ENCODE measurements at places on chromosomes 2 and 18. TPM values are rescaled to one million over a fixed set of nuclear protein-coding genes. Genes with fewer than 3 reads are reported as not detected.
A peak's percentile ranks its signal among the peaks of the same experiment; 100 is the strongest.

The ZBTB7C gene
- total RNA-seq = 2.6 TPM

The SDC1 gene
- 0.11 TPM for total RNA-seq

- no peak for DNase-seq
Measured at GRCh38 chr18:63858456-63858855, 29.0 kb upstream of the SERPINB2 start.

DNA sequence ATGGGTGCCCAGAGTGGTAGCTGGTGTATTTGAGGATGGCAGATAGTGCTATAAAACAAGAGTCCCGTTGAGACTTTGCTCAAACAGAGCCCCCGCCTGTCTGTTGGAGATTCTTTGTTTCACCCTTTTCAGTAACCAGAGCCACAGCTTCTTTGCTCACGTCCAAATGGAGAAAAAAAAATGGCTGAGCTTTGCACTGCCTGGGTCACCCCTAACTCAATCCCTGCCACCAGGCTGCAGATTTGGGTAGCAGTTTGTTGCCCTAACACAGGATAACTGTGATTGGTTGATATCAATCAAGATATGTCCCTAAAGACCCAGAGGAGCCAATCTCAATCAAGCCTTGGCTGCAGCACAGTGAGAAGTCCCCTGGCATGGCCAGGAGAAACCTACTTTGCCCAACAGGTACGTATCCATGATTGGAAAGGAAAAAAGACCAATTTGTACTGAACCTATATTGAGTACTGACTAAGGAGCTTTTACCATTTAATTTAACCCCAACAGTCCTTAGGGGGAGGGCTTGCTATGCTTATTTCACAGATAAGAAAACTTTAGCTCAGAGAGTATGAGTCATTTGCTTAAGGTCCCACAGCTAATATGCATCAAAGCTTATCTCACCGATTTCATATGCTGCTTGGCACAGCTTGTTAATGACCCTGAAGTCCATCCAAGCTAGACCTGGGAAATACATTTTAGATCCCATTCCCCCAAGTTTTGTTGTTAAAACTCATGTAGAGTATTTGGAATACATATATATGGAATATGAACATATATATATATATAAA, 72.0 kb upstream of the SH3BP4 start:
- DNase-seq = no peak

GRCh38 chr2:96251721-96252292, 14.0 kb downstream of the TMEM127 start:
- peak; percentile 72 for DNase-seq

The TYMS gene
- 2.7 TPM for total RNA-seq

The CCDC85A gene
- 4.3 TPM for total RNA-seq

DNA sequence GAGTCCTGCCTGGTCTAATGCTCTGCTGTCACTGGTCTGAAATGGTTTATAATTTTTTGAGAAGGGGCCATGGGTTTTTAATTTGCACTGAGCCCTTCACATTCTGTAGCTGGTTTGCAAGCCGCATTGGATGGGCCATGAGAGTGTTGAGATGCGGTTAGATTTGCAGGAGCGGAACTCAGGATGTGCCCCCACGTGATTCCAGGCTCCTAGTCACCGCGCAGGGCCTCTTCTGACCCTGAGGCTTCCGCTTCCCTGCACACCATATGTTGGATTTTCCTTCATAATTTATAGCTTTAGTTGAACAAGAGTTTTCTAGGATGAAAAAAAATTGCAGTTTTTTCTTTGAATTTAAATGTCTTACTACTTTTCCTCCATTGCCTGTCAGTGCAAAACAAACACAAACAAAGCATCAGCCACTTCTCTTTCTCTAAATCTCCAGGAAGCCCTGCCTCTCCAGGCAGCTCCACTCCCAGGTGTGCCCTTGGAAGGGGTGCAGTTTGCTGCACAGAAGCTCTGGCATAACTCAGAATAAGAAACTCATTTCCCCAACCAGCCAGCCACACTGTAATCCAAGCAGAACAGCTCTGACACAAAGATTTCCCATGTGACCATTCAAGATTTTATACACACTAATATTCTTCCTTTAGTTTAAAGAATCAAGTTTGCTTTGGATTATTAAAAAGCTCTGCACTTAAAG, 18.4 kb upstream of the TPO start:
- DNase-seq = no peak

The KCNIP3 gene
- 8.4 TPM for total RNA-seq

DNA sequence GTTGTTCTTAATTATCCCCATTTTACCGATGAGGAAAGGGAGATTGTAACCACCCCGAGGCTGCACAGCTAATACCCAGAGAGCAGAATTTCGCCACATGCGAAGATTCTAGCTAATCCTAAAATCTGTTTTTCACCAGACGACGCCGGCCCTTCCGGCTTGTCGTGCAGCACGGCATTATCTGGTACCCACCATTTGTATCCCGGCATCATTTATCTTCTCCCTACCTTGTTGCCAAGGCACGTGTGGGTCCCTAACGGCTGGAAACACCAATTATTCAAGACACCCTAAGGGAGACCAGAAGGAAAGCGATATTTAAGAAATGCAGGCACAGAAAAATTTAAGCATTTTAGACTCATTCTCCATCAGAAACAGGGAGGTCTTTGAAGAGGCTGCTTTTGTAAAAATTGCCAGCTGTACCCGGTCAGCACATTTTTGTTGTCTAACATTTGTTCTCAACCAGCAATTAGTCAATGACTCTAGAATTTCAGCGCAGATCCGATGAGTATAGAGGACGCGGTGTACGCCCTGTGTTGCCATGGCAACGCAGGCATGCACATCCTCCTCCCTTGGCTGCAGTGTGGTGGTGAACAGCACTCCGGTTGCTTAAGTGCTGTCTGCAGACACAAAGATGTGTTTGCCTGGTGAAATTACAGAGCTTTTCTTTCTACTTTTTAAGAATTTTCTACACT, 111.6 kb downstream of the AGAP1 start:
- peak; percentile 88 for DNase-seq

DNA sequence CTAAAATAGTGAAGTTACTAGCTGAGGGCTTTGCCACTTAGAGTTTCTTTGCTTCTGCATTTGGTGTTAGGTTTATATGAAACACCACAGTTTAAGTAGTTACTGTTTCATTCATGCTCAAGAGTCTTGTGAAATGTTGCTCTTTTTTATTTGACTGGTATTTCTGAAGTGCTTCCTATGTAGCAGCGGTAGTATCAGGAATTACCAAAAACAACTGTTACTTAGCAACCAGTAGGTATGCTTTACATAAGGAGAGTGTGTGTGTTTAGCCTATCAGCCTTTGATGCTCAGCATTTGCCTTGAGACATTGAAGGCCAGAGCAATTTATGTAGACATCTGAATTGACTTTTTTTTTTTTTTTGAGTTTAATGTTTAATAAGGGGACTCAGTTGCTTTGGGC, 3.6 kb downstream of the DIS3L2 start:
- no peak for DNase-seq

The CDH20 gene
- total RNA-seq = 0.05 TPM

- no peak for DNase-seq
Measured at GRCh38 chr18:36074435-36074834, 7.1 kb upstream of the RPRD1A start.

DNA sequence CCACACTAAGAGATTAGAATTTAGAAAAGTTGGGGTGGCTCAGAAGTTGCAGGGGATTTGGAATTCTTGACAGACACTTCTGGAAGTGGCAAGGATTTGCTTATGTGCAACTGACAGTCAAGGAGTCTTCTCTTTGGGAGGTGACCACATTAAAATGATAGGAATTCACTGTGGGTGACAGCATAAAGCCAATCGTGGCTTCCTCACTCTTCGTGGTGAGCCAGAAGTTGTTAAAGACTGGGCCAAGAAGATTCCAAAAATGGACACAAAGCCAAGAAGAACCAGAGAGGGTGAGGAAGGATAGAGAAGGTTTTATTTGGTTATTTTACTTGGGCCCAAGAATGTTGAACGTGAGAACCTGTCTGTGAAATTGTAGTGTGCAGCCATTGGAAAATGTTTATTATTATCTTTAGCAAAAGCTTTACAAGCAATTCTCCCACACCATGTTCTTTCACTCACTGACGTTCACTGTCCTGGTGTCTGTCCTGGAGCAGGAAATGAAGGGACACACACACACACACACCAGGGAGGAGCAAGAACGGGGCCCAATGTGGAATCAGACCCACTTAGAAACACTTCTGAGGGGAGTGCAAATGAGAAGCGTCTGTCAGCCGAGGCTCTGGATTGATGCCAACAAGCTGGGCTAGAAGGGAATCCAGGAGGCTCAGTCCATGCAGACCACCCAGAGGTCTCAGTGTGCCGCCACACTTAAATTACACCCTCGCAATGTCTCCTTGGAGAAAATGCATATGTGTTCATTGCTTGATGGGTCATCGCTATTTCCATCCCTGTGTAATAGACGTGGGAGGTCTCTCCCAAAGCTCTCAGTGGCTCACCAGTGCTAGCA, 37.2 kb downstream of the STEAP3 start:
- no peak for DNase-seq

GRCh38 chr18:3251963-3252277, 4.3 kb downstream of the MYL12A start:
- no peak for DNase-seq

The CTLA4 gene
- 0.22 TPM for total RNA-seq

DNA sequence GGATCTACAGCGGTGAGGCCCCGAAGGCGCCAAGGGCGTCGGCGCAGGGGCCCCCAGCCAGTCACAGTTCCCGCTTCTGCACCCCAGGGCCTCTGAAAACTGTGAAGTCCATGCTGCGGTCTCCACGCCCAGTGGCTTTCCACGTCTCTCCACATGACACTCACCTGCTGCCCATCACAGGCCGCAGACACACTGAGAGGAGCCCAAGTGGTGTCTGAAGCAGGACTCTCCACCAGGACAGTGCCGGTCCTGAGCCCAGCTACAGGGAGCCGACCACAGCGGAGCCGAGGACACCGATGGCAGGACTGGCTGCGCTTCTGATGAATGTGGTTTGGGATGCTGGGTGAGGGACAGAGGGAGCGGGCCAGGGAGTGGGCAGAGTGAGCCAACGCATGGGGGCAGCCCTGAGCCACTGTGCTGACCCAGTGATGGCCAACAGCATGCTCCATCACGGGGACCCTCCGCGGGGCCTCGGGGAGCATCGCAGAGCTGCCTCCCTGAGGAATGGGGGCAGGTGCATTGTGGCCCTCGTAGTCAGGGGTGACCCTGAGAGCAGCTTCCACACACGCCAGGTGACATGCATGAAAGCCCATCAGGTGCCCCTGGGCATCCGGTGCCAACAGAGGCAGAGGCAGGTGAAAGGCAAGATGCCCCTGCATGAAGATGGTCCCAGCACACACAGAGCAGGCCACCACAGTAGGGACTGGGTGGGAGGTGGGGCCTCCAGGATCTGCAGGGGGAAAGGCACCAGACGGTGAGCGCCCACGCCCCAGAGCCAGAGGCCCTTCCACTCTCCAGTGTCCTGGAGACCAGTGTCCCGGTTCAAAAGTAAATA, 116.6 kb downstream of the HDAC4 start:
- peak; percentile 37 for DNase-seq

The EVA1A gene
- total RNA-seq = 0.97 TPM

DNA sequence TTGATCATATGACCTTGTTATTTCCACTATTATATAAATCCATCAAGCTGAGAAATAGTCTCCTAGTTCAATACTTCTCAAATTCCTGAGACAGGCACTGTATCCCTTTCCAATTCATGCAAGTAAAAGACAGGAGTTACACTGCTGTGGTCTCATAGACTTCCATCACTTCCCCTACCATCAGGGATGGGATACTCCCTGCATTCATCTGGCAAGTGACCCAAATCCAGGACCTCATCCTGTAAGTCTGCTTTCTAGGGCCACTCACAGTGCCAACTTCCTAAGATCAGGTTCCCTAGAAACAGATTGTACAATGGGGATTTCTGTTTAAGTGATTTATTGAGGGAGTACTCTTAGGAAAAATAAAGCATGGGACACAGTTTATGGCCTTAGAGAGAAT, 424.0 kb upstream of the CDH7 start:
- DNase-seq = no peak

- no peak for DNase-seq
Measured at GRCh38 chr2:44759823-44760222, 181.7 kb upstream of the SIX3 start.

- DNase-seq = no peak
Measured at GRCh38 chr2:113895301-113895700, 5.4 kb downstream of the ACTR3 start.

DNA sequence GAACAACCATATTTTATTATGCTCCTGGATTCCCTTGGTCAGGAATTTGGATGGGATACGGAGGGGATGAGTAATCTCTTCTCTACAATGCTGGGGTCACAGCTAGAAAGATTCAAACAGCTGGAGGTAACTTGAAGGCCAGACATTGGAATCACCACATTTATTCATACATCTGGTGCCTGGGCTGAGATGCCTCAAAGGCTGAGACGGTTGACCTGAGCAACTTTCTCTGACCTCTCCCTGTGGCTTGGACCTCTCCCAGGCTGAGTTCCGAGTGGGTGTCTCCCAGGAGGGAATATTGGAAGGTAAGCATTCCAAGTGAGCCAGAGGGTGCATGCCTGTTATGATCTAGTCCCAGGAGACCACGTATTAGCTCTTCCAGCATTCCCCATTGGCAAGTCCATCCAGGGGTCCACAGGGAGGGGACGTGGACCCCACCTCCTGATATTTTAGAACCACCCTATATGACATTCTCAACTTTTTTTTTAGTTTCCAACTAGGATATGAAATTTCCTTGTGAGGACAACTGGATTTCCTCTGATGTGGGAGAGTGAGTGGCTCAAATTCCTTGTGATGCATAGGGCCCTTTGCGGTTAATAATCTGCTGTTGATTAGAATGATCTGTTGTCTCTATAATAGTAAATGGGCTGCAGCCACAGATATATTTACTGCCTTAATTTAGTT, 101.8 kb downstream of the MRPS9 start:
- no peak for DNase-seq

DNA sequence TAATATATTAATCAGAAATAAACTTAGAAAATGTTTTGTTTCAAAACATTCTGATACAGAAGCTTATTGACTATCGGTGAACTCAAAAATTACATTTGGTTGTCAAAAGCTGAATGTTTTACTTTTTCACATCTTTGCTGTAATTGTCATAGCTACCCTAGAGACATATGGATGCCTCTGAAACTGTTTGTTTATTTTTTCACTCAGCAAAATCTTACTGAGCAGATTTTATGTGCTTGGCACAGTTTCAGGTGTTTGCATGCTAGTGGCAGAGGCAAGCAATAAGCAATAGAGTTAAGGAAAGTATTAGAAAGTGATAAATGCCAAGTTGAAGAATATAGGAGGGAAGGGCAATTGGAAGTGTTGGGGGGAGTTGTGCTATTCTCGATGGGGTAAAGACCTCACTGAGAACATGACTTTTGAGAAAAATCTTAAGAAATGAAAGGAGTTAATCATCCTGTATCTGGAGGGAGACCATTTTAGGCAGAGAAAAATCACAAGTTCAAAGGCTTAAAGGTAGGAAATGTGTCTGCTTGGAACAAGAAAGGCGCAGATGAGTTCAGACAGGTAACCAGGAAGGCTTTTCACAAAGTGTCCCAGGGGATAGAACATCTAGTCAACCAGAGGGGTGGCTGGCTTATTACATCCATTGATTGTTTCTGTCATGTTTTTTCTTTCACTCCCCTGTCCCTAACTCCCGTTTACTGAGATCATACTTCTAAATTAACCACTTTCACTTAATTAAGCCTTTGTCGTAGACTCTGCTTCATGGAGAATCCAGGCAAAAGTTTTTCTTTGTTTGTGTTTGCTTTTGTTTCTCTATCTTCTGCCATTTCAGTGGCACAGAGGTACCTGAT, 27.2 kb upstream of the COBLL1 start:
- DNase-seq = no peak

- DNase-seq = no peak
Measured at GRCh38 chr2:239339241-239339640, 61.6 kb downstream of the HDAC4 start.

- DNase-seq = peak; percentile 100
Measured at GRCh38 chr2:69914950-69915945, at the start of gene MXD1. Gene MXD1, plus strand, starts transcription at chr2:69915109. Its CDS starts 222 bp downstream, at chr2:69915331.
